ENCODE measurements at places on chromosomes 7 and 10.

- no peak for DNase-seq
Measured at GRCh38 chr7:77903597-77903996, 105.0 kb downstream of the PHTF2 start.

- no peak for DNase-seq
Measured at GRCh38 chr7:36045830-36046341, 107.2 kb upstream of the EEPD1 start.

DNA sequence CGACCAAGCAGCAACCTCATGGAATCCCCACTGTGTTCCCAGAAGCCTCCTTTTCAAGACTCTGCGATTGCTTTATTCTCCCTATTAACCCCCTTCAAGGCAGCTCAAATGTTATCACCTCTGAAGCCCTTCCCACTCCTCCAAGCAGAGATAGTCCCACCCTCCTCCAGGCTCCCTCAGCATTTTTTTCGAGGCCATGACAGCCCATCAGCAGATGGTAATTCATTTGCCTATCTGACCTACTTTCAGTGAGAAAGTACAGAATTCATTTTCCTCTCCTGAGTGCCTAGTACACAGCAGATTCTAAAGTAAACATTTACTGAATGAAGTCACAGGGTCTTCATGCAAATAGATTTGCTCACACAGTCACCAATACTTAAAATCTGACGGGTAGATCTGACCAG, 47.8 kb downstream of the HERPUD2 start:
- DNase-seq = no peak

- no peak for DNase-seq
Measured at GRCh38 chr10:72110673-72111401, 22.5 kb upstream of the SPOCK2 start.

- DNase-seq = no peak
Measured at GRCh38 chr7:100390286-100391009, 17.2 kb downstream of the PILRA start.

- DNase-seq = no peak
Measured at GRCh38 chr7:19772306-19772705, 1.1 kb downstream of the TMEM196 start.

GRCh38 chr7:70694971-70695794, 436.8 kb upstream of the GALNT17 start:
- no peak for DNase-seq

DNA sequence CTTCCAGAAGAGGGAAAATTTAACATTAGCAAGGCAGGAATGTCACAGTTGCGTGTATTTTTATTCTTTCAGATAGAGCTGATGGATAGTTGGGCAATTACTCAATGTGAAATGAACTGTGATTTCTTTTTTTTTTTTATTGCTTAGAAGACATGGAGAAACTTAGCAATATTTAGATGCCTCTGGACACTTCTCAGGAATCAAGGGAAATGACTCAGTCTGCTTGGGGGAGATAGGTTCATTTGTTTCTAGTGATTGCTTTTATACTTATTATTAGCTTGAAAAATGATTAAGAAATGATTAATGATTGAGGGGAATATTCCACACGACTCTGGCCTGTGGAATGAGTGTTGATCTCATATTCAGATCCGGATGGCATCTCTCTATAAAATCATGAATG, 33.1 kb upstream of the TBX20 start:
- no peak for DNase-seq

DNA sequence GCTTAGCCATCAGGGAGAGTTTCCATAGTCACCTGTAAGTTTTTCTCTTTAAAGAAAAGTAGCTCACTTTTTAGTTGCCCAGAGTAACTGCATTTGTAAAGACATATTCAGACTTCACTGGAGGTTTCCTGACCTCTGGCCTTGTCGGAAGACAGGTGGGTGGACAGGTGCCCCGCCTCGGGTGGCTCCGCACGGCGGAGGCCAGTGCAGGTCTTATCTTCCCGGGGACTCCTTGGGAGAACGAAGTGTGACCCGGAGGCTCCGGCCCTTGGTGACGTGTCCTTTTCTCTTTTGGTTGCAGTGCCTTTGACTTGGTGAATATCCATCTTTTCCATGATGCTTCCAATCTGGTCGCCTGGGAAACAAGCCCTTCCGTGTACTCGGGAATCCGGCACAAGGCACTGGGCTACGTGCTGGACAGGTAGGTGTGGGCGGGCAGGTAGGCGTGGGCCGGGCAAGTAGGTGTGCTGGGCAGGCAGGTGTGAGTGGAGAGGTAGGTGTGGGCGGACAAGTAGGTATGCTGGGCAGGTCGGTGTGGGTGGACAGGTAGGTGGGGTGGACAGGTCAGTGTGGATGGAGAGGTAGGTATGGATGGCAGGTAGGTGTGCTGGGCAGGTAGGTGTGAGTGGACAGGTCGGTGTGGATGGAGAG, 75.8 kb downstream of the NKX6-2 start:
- no peak for DNase-seq

GRCh38 chr7:17948526-17949238, 8.4 kb upstream of the SNX13 start:
- no peak for DNase-seq

- DNase-seq = no peak
Measured at GRCh38 chr10:129440247-129440646, 26.8 kb upstream of the MGMT start.

- DNase-seq = no peak
Measured at GRCh38 chr10:69364232-69364940, 52.3 kb downstream of the TACR2 start.

- no peak for DNase-seq
Measured at GRCh38 chr7:143382791-143383641, 1.9 kb downstream of the ZYX start.

DNA sequence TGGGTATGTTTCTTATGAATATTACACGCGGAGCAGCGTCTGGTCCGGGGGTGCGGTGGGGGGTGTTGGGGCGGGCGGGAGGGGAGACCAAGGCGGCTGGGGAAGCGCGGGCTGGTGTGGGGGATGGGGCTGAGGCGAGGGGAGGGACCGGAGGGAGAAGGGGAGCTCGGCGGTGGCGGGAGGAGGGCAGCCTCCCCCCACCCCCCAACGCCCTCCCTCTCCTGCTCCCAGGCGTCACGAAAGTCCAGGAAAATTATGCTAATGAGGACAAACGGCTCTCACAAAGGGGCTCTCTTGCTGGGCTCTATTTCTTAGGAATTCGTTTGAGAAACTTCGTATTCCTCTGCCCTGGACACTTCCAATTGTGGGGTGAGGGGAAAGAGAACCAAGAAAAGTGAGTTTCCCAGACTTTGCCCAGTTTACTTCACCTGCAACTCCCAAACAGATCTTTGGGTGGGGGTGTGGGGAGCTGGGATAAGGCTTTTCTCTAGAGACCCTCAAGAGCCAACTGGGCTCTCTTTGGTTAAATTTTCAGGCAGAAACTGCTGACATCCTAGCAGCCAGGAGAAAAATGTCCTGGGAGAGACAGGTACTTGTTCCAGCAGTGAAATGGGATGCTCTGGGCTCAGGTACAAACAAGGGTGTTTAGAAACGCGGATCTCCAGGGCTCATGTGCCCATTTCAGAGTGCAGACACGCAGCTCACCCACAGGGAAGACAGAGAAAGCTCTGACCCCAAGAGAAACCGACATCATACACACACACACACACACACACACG, 11.7 kb upstream of the HOXA2 start:
- no peak for DNase-seq

- DNase-seq = no peak
Measured at GRCh38 chr7:43590862-43591557, 8.1 kb downstream of the STK17A start.

GRCh38 chr10:17847585-17848296, 38.6 kb downstream of the MRC1 start:
- no peak for DNase-seq

GRCh38 chr10:78475437-78475836, 441.8 kb downstream of the RPS24 start:
- DNase-seq = no peak

- no peak for DNase-seq
Measured at GRCh38 chr10:109913306-109913892, 9.9 kb downstream of the XPNPEP1 start.

- DNase-seq = no peak
Measured at GRCh38 chr10:97789770-97790397, 18.1 kb upstream of the SFRP5 start.

GRCh38 chr10:7043055-7043653, 367.7 kb downstream of the SFMBT2 start:
- DNase-seq = no peak

DNA sequence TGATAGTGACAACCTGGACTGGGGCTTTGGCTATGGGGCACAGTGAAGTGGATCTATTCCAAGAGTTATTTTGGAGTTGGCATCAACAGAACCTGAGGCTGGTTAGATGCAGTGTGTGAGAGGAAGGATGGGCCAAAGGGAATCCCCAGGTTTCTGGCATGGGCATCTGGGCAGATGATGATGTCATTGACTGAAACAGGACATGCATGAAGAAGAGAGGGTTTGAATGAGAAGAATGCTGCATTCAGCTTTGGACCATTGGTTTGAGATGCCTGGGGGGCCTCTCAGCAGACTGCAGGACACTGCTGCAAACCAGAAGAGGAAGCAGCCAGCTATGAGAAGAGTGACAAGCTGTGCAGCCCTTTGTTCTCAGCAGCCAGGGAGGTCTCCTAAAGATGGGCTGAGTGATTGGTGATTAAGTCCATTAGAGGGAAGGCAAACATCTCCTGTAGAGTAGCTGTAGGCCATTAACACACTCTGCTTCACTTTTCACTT, 23.1 kb upstream of the PIK3CG start:
- no peak for DNase-seq

GRCh38 chr10:102670871-102671434, 26.7 kb downstream of the TRIM8 start:
- no peak for DNase-seq

GRCh38 chr7:139340808-139341057, 404 bp upstream of the FMC1 start:
- no peak for DNase-seq

DNA sequence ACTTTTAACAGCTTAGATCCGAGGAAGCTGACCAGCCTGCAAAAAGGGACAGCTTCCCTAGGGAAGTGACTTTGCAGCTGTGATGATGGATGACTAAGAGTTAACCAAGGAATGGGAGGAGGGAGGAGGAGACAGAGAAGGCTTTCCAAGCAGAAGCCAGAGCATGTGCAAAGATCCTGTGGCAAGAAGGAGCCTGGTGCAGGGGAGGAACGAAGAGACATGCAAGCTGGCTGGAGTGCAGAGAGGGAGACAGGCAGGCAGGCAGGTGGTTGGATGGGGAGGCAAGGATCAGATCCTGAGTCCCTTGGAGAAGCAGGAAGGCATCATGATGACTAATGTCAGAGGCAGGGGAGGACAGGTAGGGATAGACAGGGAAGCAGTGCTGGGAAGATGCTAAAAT, 148.8 kb downstream of the PFKFB3 start:
- no peak for DNase-seq

- no peak for DNase-seq
Measured at GRCh38 chr10:13542533-13542932, 13.7 kb upstream of the BEND7 start.

DNA sequence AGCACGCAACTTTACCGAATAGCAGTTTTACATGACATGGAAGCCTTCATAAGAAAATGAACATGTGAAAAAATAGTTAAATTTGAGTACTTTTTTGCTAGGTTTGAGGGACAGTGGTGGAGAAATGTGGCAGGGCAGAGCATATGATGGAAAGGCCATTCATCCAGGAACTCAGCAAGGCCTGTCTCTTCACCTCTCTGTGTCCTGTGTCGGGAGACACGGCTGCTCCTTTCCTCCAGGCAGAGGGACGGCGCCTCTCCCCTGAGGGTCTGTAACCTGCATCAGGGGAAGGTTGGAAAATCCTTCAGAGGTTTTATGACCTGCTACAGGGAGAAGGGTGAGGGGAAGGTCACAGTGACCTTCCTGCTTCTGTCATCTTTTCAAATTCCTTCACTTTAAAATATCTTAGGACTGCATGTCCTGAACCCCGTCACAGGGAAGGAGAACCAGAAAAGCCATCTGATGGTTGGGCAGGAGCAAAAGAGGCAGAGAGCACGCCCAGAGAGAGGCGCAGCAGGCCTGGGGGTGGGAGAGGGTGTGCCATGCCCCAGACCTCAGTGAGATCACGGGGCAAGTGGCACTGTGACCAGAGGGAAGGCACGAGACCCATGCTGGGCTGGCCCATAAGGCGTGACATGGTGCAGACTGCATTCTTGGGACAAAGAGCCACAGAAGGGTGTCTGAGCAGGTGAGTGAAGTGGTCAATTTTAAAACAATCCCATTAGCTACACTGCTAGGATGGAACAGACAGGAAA, 44.0 kb downstream of the GSDME start:
- DNase-seq = no peak

- DNase-seq = no peak
Measured at GRCh38 chr10:45997557-45997956, 25.3 kb downstream of the TIMM23 start.

DNA sequence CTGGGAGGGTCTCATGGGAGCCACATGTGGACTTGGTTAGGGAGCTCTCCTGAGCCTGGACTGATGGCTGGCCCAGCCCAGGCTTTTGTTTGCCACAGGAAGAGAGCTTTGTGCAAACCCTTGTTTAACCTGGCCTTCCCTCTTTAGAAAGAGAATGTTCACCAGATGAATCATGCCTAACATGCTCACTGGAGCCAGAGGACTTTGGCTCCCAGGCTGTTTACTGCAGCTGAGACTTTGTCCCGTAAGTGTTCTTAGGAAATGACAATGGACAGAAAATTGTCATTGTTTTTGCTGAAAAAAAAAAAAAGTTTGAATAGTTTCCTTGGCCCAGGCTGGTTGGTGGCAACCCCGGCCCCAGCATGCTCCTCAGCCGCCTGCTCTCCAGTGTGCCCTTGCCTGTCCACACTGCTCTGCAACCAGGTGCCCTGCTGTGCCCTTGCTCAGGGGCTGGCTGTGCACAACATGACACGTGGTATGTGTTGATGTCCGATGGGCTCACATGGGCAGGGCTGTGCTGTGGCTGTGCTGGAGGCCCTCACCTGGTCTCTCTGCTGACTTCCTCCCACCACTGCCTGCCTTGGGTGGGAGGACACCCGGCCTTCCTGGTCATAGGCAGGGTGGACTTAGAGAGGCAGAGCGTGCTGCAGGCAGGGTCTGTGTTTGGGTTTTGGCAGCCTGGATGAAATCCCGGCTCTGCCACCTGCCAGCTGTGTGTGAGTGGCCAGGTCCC, 215.3 kb upstream of the ZNF32 start:
- no peak for DNase-seq

DNA sequence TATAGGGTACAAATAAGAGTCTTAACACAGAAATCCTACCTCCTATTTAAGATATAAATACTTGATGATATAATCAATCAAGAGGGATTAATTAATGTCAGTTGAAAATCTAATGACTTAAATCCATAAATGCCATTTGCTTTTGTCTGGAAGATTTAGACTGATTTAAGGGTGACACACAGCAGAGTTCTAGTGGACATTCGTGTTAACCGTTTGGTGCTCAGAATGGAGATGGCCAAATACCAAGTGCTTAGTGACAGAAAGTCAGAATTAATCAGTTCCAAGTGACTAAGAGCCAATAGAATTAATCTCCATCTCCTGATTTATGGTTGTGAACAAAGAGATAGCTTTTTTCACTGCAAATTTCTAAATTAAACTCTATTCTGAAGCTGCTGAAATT, 36.2 kb downstream of the NAMPT start:
- DNase-seq = no peak

- DNase-seq = no peak
Measured at GRCh38 chr7:108328174-108328651, 128.0 kb downstream of the NRCAM start.

- DNase-seq = no peak
Measured at GRCh38 chr7:30899066-30899465, 12.6 kb upstream of the AQP1 start.

- DNase-seq = no peak
Measured at GRCh38 chr10:20623546-20623945, 273.6 kb downstream of the NEBL start.

- DNase-seq = no peak
Measured at GRCh38 chr10:103620352-103620740, 126.8 kb downstream of the NEURL1 start.

Measured in activated CD8-positive, alpha-beta memory T cell treated with anti-CD3 and anti-CD28 coated beads for 4 hours (primary cell).